ENCODE measurements at places on chromosomes 4 and X.
A peak's percentile ranks its signal among the peaks of the same experiment; 100 is the strongest.

DNA sequence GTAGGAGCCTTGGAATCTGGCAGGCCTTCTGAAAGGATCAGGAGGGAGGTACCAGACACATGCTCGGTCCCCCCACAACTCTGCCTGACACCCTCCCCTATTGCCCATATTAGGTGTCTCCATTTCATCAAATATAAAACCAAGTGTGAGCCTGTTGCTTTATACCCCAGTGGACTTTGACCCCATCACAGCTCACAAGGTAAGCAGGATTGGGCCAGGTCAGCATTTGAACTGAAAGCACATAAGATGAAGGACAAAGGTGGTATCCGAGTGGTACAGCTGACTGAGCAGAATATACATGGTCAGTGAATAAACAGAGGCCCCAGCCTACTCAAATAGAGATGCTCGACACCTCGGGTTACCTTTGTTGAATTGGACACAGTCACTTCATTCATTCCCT is 20.0 kb downstream of the SLC25A43 start:
- no peak for DNase-seq

DNA sequence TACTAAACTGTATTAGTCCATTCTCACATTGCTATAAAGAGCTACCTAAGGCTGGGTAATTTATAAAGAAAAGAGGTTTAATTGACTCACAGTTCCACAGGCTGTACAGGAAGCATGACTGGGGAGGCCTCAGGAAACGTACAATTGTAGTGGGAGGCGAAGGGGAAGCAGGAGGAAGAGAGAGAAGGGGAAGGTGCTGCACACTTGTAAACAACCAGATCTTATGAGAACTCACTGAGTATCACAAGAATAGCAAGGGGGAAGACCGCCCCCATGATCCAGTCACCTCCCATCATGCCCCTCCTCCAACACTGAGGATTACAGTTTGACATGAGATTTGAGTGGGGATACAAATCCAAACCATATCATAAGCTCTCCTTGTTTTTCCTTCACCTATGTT is 40.9 kb downstream of the RPA4 start:
- DNase-seq: no peak

DNA sequence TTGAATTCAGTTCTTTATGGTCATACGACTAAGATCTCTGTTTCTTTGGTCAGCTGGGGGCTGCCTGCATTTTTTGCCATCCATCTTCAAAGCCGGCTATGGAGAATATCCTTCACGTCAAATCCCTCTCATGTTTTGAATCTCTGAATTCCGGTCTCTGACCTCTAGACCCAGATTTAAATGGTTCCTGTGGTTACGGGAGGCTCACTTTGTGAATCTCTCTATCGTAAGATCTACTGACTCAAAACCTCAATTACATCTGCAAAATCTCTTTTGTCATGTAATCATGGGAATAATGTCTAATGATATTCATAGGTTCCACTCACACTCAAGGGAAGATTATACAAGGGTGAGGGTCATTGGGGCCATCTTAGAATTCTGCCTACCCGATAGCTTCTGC is 5.7 kb upstream of the MPC1L start:
- DNase-seq: no peak

GRCh38 chr4:151324752-151325110 is 674 bp downstream of the SH3D19 start:
- DNase-seq: peak; percentile 63

DNA sequence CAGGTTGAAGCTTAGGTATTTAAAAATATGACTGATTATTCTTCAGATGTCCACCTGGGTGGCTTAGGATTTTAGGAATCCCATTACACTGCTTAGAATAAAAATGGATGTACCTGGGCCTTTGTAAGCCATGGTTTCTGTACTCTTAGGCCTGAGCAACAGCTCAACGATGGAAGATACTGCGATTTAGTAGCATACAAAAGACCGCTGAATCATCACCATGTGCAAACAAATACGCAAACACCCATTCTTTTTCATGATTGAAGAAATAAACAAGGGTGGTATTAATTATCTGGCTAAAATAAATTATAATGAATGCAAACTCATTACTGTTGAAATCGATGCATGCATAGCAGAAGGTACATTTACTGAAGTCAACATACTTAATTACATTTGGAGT is 188.9 kb downstream of the ZNF330 start:
- no peak for DNase-seq

DNA sequence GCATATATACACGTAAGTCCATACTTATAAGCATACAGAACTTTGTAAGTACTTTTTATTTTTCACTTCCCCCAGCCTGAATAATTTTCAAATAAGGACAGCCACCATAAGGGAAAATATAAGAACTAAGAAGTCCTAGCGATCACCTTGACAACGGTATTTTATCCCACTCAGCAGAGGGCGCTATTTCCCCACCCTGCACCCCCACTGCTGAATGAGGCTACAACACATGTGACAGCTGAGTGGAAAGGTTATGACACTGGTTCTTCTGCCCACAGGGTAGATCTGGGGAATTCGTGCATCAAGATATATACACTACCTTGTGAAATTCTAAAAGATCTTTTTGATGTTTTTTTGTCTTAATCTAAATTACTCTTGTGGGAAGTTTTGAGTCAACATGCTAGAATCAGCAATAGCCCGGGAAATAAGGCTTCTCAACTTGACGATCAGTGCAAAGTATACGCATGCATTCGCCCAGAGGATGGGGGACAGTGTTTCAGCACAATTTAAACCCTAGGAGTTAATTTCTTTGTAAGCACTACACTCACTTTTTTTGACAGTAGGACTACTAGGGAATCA is 151.5 kb downstream of the CORIN start:
- DNase-seq: no peak

DNA sequence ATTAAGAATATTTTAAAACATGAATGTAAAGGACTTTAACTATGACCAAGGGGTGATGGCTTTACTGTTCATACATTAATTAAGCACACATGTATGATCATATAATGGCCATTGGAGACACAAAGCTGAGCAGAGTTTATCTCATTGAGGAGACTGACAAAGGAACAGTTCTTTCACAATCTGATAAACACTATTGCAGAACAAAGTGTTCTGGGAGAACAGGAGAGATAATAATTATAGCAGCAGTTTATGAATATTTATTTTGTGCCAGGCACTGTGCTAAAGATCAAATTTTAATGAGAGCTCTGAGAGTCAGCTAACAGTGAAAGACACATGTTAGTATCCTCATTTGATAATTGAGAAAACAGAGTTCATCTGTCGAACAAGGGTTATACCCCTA is 242.4 kb upstream of the NR3C2 start:
- DNase-seq: no peak

DNA sequence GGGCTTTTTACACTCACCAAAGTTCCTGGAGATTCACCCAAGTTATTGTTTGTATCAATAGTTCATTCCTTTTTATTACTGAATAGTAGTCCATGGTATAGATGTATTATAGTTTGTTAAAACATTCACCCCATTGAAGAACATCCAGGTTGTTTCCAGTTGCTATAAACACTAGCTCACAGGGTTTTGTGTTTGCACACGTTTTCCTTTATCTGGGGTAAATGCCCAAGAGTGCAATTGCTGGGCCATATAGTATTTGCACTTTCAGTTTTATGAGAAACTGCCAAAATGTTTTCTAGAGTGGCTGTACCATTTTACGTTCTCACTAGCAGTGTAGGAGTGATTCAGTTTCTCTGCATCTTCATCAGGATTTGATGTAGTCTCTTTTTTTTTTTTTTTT is 57.1 kb downstream of the CBLL2 start:
- no peak for DNase-seq

DNA sequence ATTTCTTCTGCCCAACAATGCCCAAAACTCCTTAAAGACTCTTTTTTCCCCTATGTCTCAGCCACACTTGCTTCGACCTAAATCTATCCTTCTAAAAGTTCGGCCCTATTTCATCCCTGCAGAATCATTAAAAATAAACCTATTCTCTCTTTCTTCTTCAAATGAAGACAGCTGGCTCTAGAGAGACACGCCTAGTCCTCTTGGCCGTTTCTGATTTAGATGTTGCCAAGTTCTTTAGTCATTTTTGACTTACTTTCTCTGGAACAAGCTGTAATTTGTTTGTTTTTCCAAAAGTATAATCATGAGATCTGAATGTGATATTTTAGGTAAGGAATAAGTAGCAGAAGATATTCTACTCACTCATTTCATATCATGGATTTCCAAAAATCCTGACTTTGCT is 211.6 kb downstream of the CENPC start:
- DNase-seq: no peak

GRCh38 chrX:47250017-47250347 is 17.2 kb downstream of the USP11 start:
- no peak for DNase-seq

GRCh38 chrX:113412106-113412505 is 571.5 kb upstream of the AMOT start:
- no peak for DNase-seq

DNA sequence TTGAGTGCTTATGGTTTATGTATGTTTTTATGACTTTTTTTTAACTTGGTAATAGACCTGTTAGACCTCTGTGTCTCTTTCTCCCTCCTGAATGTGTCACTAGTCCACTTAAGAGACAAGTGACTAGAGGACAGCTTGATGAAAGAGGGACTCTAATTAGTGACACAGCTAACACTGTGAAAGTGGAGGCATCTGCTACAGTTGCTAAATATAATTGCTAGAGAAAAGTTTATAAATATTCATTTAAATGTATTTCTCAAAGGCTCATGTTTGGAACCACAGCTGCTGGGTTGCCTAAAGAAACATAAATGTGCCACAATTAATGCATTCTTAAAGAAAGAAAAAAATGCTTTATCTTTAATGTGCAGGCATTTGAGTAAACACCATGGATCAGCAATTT is 176.4 kb downstream of the FRMPD4 start:
- no peak for DNase-seq

DNA sequence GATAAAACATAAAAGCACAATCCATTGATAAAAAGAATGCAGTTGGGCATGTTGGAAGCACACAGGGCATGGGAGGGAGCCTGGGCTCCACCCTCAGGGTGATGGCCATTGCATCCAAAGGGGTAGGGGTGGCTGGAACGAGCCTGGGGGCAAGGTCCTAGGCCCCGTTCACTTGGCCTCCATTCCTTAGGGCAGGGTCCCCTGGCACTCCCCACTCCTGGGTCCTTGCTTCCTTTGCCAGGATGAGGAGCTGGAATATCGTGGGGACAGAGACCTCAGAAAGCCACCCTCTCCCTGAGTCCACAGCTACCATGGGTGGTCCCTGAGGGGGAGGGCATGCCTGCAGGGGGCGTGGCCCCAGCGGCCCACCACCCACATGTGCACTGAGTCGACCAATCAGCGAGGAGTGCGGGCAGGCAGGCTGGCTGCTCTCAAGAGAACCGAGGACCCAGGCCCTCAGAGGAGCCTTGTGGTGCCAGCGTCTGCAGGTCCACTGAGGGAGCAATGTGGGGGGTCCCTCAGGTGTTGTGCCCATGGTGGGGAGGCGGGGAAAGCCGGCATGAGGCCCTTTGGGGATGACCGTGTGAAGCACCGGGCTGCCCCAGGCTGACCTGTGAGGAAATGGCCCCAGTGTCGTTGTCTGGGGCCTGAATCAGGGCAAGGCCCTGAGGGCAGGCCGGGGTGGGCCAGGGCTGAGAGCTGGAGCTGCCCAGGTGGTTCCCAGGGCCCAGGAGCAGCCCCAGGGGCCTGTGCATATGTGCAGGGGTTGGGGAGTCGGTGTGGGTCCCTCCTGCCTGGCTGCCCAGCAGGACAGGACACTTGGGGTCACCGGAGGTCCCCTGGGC is 78.6 kb upstream of the AMELX start:
- no peak for DNase-seq

DNA sequence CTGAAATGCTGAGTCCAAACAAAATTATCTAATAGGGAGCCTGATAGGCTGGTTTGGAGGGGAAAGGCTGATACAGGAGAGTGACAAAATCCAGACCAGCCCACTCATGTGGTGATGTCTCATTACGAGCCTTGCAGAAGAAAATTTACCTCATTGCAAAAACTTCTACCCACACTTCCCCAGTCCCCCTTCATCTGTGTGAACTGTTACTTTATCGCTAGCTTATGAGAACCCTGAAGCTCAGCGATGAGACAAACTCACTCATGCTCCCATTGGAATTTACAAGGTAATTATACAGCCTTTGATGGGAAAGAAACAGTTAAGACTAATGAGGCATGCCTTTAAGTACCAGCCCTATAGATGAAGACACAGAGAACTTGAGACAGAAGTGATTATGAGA is 76.1 kb downstream of the ARHGAP6 start:
- no peak for DNase-seq

- no peak for DNase-seq
Observed at GRCh38 chr4:56400560-56400959, 13.3 kb upstream of the AASDH start.

DNA sequence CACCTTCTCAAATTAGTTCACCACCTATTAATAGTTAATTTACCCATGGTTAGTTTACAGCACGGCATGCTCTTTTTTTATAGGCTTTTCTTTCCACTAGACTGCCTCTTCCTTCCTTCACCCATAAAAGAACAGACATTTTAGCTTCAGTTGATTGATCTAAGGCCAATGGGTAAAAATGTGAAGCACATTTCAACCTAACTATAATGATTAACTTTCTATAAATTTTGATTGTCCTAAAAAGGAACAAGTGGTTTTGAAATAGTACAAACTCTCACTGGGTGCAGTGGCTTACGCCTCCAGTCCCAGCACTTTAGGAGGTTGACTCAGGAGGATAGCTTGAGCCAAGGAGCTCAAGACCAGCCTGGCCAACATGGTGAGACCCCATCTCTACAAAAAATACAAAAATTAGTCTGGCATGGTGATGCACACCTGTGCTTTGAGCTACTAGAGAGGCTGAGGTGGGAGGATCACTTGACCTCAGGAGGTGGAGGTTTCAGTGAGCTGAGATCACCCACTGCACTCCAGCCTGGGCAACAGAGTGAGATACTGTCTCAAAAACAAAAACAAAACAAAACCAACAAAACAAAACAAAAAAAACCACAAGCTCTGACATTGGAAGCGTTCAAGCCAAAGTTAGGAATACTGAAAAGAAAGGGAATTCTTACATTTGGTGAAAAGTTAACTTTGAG is 89.9 kb upstream of the FAT1 start:
- DNase-seq: no peak

GRCh38 chr4:113289766-113290165 is 240.3 kb downstream of the ANK2 start:
- DNase-seq: no peak

GRCh38 chr4:85913931-85914694 is 439.2 kb downstream of the ARHGAP24 start:
- no peak for DNase-seq

All from amygdala (tissue), 56 donors.